ENCODE measurements at places on chromosomes 7 and 10.

- no peak for DNase-seq
These were observed 35.6 kb downstream of the PRKAR2B start for GRCh38 chr7:107080099-107080505.

DNA sequence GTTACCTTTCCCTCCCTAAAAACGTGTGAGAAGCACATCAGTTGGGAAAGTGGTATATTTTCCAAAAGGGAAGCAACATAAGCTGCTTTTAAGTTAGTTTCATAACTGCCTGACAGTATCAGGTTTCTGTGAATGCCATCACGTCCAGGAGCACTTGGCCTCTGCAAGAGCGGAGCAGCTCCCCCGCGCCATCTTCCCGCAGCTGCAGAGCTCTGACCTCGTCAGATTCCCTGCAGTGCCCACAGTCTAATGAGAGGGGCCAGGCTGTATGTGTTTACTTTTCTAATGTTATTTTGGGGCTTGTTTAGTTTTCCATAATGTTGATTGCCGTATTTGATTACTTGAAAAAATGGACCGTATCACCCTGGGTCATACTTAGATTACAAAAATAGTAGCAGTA lies 74.2 kb downstream of the MGMT start:
- no peak for DNase-seq

DNA sequence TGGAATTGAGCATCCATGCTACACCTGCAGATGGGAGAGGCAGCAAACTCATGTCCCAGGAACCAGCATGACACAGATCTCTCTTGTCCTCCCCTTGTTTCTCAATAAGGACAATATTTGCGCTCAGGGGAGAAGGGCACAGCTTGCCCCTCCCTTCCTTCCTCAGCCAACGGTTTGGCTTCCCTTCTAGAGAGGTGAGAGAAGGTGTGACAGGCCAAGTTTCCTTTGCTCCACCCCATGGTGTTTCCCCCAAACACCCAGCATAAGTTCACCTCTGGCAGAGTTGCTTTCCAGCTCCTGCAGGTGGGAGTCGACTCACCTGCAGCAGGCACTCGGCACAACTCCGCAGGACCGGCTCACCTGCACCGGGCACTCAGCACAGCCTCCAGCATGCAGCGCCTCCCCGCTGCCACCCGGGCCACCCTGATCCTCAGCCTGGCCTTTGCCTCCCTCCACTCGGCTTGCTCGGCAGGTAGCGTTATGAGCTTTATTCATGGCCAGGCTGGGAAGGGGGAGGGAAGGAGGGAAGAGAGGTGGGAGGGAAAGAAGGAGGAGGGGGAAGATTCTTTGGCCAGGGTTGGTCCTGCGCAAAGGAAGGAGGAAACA lies at the start of the genes ATP6V0A4 and TMEM213:
Gene ATP6V0A4 (minus strand): TSS at position 482 of the 606 bp plus-strand sequence. CDS start 26,949 bp downstream, outside the sequence.
Gene TMEM213 (plus strand): TSS at position 280 of the 606 bp plus-strand sequence. CDS start 111 bp downstream, at position 391.
- no peak for DNase-seq

GRCh38 chr7:92557808-92558362 lies 29.3 kb downstream of the RBM48 start:
- no peak for DNase-seq

DNA sequence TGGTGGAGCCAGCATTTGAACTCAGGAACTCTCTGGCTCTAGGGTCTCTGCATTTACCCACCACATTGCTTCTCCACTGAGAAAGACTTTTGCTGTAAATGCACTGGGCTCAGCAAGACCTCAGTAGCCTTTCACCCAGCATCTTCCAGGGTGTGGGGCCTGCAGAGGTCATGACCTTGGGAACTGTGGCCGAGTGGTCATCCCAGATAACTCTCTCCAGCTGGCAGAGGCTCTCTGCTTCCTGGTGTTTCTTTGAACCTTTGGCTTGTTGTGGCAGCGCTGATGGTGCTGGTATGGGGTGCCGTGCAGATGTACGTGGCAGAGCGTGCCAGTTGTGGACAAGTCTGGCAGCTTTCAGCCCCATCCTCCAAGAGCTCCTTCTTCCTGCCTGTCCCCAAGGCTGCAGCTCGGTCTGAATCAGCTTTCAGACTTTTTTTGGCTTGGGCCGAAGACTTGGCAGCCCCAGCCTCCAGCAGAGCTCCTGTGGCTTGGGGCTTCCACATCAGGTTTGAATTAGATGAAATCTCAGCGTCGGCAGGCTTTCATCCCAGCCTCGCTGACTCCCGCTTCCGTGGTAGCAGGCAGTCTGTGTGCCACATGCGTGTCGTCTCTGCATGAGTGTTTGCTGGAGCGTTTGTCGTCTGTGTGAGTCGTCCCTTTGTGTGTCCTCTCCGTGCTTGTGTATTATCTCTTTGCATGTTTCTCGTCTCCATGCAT lies 21.5 kb downstream of the ADAMTS14 start:
- peak; percentile 87 for DNase-seq

GRCh38 chr10:103618575-103619423 lies 125.3 kb downstream of the NEURL1 start:
- peak; percentile 88 for DNase-seq

GRCh38 chr10:95716466-95716865 lies 22.7 kb upstream of the TCTN3 start:
- no peak for DNase-seq

DNA sequence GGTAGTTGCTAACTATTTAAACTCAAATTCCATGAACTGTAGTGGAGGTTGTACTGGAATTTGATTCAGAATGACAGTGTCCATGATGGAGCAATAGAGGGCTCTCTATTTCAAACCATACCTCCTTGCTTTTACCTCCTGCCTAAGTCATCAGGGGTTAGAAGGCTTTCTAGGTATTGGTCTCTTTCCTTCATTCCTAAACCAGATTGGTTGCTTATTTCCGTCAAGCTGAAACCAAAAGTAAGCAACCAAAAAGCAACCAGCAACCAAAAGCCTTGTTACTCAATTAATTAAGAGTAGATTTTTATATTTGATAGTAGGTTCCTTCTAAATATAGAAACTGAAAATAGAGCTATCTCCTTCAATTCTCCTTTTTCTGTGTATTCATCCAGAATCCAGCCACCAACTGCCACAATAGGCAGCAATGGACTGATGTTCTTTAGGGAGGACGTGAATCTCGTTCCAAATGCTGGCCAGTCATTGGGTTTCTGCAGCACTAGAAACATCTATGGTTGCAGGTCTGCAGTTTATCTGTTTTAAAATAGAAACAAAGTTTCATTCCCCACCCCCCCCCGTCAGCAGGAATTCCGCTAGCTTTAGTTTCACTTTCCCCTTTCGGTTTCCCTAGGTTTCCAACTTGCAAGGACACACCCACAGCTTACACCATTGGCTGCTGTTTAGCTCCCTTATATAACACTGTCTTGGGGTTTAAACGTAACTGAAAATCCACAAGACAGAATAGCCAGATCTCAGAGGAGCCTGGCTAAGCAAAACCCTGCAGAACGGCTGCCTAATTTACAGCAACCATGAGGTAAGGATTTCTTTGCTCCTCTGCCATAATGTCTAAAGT lies at the start of gene IFIT1:
Gene IFIT1 (plus strand): TSS at position 717 of the 850 bp plus-strand sequence. CDS start 90 bp downstream, at position 807.
- DNase-seq, result peak; percentile 81

DNA sequence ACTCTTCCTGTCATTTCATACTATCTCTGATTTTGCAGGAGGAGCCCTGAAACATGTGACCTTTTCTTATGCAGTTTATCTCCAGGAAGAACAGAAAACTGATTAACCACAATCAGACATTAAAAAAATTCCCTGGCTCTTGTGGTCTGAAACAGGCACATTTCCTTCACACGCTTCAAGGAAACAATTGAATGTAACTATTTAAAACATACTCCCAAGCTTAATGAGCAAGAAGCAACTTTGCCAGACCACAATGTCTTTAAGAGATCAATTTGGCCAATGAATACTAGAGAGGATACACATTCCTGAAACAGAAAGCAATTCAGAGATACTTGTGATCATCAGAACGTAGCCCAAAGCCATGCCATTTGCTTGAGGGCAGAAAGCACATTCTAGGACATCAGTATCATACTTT lies 65.8 kb downstream of the PIP4K2A start:
- DNase-seq, result no peak

DNA sequence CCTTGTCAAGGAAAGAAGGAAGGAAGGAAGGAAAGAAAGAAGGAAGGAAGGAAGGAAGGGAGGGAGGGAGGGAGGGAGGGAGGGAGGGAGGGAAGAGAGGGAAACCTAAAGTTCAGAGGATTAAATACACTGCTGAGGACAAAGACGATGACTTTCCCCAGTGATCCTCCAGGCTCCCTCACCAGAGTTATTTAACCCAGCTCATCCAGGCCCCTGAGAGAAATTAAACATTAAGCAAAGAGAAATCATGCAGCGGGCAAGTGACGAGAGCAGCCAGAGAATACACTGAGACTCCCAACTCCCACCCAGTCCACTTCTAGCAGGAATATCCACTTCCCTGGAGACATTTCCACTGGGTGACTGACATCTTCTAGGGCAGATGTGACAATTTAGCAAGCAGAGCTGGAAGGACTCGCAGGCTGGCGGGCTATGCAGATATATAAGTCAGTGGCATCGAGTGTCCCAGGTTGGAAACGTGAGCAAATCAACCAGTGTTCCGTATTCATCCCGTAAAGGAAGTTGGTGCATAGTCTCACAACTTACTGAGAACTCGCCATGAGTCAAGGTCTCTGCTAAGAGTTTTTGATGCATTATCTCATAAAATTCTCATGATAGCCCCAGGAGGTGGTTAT lies 48.7 kb downstream of the CALML3 start:
- no peak for DNase-seq

- DNase-seq, result no peak
These were observed 3.5 kb downstream of the LRRTM3 start for GRCh38 chr10:66929375-66929774.

- no peak for DNase-seq
These were observed 273.5 kb upstream of the DGKB start for GRCh38 chr7:15176089-15176488.

Measured in sigmoid colon (tissue), 7 donors.